ENCODE measurements at places on chromosomes 4 and X.
A peak's percentile ranks its signal among the peaks of the same experiment; 100 is the strongest.

- no peak for DNase-seq
These were observed 59.1 kb downstream of the FBXW7 start for GRCh38 chr4:152476796-152477195.

DNA sequence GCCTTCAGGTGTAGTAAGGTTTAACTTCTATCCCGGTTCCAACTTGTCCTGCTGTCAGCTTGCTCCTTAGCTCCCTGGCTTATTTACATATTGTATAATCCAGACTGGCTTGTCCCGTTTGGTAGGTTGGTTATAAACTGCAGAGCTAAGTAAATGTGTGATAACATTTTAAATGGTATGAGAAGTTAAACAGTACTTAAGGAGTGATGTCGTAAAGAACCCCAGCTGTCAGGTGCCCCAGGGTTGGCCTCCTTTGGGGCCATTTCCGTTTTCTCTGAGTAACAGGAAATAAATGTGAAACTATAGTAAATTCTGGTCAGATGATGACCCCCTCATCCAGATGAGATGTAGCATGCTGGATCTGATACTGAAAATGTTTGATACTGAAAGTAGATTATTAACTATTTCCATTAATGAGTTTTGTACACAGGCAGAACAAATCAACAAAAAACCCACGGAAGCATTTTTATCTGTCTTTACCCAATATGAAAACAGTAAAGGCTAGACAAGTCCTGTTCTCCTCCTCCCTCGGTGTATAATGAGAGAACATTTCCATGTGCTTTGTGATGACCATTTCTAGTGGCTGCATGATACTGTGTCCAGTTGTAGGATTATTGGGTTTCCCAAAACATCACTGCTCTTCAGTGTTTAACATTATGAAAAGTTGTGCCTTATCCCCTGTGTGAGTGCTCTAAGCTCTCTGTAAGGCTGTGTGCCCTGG lies 22.4 kb downstream of the GAB1 start:
- peak; percentile 72 for DNase-seq

GRCh38 chr4:110310795-110311194 lies 112.4 kb upstream of the ELOVL6 start:
- DNase-seq = no peak

GRCh38 chrX:141468940-141469339 lies 115.6 kb downstream of the SPANXA1 start:
- no peak for DNase-seq

DNA sequence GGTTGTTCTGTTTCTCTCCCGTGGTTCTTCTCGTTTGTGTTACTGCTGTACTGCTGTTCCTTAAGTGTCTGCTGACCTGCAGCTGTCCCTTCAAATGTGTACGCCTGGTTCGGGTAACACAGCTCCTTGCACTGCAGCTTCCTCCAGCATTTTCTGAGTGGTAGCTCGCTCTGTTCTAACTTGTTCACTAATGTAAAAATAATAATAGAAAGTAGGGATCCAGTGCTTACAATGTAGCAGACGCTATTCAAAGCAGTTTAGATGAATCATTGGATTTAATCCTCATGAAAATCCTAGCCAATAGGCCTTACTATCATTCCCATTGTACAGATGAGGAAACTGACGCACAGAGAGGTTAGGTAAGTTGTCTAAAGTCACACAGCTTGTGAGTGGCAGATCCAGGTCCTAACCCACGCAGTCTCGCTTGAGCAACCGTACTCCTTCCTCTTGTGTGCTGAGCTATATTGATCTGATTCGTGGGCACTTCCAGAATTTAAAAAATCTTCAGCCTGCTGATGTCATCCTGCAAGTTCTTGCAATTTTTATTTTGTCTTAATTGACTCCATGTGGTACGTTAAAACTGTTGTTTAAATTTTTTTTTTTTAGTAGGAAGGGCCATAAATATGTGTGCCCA lies 448.2 kb upstream of the FAT1 start:
- DNase-seq = no peak

DNA sequence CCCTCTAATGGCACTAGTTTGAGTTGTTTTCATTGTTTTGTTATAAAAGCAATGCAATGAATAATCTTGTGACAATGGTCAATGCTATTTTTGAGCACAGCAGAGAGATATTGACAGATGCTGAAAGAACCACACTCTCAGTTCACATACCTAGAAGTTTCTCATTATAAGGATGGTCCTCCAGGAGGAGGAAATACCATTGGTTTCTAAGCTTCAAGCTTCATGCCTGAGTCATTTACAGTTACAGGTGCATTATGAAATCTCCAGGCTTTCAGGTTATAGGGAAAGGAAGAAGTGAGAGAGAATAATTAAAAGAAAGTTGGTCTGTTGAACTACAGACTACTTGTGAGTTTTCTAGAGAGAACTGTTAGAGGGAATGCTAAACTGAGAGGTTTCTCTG lies 75.3 kb downstream of the PWWP3B start:
- DNase-seq = no peak

DNA sequence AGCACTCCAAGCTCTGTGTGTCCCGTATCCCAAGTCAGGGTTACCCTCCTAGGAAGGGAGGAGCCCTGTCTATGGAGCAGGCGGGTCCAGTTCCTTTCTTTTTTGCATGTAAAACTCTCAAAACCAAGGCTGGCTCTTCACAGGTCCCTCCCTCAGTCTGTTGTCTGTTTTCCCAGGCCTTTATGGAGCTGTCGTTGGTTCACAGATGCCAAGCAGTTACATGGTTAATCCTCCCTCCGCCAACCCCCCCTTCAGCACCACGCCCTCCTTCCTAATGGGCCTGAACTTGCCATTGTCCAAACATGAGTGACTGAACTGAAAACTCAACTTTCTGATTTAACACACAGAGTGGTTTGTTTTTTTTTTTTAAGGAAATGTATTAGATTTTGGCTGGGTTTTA lies 148.3 kb downstream of the STOX2 start:
- DNase-seq = no peak

DNA sequence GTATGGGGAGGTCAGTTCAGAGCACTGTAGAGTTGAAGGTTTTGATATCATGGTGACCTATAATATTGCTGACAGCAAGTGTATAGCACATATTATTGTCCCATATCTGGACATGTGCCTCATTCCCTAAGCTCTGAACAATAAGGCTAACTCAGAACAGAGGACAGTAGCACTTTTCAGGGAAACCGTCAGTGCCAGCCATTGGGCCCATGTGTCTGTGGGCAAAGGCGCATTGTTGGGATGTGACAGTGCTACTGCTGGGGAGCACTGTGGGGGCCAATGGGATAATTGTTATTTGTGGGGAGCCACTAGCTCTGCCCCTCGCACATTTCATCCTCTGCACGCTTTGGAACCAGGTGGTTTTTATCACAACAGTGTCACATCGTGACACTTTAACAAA lies 136.2 kb downstream of the ELOVL6 start:
- no peak for DNase-seq

GRCh38 chrX:92260102-92260501 lies 480.9 kb downstream of the PCDH11X start:
- DNase-seq = no peak

DNA sequence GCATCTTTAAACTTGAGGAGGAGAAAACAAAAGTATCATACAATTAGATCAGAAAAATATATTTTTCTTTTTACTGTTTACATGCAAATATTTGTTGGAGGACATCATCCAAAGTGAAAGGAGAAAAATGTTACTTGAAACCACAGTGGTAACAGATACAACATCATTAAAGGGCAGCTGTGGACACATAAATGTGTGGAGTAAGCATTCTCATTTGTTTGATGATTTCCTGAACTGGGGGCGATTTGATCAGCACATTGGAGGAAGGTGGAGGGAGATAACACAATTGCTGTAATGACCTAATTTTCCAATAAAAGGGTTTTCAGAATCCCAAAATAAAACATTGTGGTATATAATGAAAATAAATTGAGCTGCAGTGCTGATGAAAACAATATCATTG lies 314.5 kb upstream of the HS3ST1 start:
- DNase-seq = no peak

DNA sequence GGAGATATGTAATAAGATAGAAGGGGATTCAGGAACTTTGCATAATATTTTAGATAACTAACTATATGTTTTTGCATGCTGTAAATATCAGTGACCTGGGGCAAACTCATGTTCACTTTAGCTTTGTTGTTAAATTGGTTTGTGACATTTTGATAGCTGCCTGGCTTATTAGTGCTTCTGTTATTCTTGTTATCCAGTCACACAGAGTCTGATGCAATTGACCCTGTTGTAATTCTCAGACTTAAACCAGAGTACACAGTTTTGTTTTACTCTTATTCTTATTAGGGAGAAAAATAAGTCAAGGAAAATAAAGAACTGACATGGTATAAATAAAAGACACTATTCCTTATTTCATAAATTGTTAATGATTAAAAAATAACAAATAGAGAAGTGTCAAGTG lies 516.7 kb upstream of the SLIT2 start:
- DNase-seq = no peak

GRCh38 chrX:133374874-133375387 lies 40.4 kb downstream of the GPC4 start:
- DNase-seq = no peak

DNA sequence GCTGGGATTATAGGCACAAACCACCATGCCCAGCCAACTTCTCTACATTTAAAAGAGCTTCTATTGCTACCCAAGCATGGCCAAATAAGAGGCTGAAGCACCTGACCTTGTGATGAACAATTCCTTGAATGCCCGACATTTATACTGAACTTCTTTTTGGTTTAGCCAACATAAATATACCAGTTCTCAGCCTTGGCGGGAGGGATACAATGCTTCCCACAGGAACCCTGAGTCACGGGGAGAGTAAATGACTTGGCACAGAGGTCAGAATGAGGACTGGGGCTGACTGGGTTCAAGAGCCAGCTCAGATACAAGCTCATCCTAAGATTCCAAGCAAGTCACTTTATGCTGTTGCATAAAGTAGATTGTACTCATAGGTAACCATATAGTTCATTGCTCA lies 6.1 kb downstream of the HOPX start:
- no peak for DNase-seq

DNA sequence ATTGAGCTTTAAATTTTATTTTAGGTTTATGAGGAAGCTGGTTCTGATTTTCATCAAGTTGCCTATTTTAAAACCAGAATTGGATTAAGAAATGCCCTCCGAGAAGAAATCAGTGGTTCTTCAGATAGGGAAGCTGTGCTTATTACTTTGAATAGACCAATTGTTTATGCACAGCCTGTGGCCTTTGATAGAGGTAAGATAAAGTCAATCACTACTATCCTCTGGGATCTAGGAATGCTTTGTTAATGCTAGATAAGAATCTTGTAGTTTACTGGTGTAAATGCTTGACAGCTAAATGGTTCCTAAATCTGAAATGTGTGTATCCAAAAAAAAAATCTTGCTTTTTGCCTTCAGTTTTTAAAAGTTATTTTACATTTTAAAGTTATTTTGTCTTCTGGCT lies 73.0 kb upstream of the ADAD1 start:
- DNase-seq = no peak

DNA sequence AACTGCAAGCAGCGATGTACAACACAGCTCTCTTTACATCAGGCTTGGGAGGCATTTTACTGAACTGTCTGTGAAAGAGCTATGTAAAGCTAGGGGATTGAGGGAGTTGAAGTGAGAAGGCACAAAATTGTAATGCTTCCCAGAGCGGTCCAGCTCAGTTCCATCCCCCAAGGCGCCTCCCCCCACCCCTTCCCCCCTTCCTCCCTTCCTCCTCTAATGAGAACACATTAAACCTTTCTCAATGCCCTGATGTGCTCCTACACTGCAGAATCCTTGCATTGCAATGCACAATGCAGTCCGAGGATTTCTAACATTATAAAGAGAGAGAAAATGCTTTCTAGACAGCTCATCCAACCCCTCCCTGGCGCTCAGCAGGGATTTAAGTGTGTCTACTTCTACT lies 73.9 kb downstream of the CXXC4 start:
- no peak for DNase-seq

GRCh38 chr4:100086766-100087431 lies 103.4 kb downstream of the DDIT4L start:
- no peak for DNase-seq

- no peak for DNase-seq
These were observed 155.4 kb downstream of the TBCK start for GRCh38 chr4:106160560-106160959.

- DNase-seq = no peak
These were observed 1.3 kb upstream of the INTU start for GRCh38 chr4:127631420-127631819.

GRCh38 chr4:110540581-110540980 lies 64.6 kb downstream of the ENPEP start:
- DNase-seq = no peak

- no peak for DNase-seq
These were observed 300.0 kb upstream of the PUDP start for GRCh38 chrX:7447801-7448499.

DNA sequence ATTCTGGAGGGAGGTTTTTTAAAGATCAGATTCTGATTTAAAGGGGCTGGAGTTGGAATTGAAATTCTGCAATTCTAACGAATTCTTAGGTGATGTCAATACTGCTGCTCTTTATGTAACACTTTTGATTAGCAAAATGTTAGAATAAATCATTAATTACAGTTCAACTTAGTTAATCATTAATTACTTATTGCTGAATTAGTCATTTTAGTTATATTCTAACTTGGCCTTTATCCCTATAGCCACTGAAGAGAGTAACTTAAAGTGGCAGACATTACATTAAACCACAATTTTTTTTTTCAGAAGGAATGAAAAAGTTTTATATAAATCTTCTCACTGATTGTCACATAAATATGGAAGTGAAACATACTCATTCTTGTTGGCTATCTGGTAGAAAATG lies 206.6 kb upstream of the ITM2A start:
- no peak for DNase-seq
